ENCODE measurements at places on chromosomes 1 and 21.
A peak's percentile ranks its signal among the peaks of the same experiment; 100 is the strongest.

DNA sequence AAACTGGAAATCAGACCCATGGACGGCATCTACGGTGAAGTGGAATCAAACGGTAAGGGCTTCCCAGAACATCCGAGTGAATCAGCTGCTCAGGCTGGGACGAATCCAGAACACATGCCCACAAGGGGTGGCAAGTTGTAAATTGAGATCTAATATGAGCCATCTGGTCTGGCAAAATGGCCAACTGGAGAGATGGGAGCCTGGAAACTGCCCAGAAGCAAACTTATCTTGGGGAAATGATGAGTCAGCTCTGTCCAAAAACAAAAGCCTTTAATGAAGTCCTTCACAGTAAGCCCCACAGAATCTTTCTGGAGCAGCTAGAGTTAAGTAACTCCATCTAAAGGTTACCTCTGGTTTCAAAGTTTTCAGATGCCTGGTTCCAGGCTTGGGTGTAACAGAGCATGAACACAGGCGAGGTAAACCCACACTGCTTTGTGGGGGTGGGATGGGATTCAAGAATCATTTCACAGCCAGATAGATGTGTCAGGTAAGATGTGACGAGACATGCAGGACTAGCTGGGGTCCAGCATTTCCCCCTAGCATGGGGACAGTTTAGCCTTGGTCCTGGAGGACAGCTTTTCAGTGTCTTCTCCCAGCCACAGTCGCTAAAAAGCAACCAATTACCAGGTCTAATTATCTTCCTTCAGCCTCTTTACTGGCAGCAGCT lies 10.5 kb upstream of the SRP9 start:
- no peak for DNase-seq

DNA sequence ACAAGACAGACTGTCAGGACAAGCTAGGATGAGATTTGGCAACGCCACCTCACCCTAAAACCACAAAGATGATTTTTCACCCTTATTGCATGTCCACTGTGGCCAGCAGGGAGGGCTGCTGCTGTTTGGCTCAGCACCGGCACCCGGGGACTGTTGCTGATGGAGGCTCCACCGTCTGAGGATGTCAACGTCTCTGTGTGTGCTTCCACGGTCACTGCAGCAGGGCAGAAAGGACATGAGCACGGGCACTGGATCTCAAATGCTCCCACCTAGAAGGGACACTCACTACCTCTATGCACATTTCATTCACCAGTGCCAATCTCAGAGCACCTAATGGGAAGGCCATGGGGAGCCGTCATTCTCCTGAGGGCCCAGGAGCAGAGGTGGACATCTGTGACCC lies 599.6 kb downstream of the PTPRU start:
- no peak for DNase-seq

DNA sequence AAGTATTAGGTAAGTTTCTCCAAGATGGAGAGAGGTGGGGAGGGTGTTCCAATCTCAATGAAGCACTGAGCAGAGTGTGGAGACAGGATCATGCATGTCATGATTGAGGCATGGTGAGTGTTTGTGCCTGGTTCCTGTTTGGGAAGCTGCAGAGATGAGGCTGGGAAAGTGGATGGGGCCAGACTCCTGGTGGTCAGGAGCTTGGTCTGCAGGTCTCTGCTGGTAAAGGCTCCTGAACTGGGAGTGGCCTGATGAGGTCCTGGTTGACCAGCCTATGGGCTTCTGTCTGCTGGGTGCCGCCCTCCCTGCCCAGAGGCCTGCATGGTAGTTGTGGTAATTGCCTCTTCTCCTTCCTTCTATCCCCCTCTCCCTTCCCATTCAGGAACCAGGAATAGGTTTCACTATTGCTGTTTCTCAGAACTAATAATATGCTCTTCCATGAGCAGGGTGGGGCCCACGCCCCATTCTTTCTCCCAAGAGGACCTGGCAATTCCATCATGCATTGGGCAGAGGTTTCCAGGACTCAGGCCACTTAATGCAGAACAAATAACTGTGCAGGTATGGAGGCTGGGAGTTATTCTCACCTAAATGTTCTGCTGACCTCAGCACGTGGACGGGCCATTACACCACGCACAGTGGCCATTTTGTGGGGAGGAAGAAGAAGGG lies 24.5 kb downstream of the PROK1 start:
- DNase-seq: no peak

DNA sequence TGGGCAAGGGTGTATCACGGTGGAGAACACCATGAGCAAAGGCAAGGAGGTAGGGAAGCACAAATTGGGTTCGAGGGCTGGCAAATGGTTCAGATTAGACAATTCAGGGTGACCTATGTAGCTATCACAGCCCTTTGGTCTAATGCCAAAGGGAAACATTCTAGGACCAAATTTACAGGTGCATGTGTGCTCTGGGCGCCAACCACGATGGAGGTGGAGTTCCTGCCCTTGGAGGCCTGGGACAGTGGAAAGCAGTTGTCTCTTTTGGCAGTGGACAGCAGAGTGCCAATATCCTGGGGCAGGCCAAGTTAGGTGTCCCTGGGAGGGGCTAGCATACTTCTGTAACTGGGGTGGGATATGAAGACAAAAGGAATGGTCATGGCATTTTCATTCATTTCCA lies 40.1 kb downstream of the IGFN1 start:
- no peak for DNase-seq

DNA sequence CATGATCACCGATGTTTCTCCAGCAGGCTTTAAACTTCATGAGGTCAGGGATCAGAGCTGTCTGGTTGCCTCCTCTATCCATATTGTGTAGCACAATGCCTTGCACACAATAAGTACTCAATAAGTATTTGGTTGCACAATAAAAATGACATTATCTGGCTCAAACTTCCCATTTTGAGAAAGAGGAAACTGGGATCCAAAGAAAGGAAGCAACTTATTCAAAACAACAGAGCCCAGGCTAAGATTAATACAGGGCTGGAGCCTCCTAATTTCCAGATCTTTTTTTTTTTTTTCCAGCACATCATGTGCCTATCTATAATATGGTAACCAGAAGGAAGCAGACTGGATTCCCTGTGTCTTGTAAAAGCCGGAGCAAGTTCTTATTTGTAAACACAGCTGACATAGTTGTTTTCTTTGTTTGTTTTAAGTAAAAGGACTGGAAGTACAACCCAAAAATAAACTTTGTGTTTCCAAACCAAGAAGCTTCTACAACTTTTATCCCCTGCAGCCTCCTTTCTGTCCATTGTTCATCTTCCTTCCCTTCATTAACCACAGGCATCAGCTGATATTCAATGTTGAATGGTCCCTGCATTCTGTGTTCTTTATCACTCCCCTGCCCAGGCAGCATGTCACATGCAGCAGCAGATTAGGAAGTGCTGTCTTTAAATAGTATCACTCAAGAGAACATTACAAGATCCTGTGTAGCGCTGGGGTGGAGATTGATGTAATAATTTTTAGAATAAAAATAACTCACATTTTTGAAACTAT lies 71.2 kb upstream of the HOOK1 start:
- no peak for DNase-seq

GRCh38 chr1:53132176-53132575 lies 10.3 kb downstream of the SLC1A7 start:
- DNase-seq: no peak

DNA sequence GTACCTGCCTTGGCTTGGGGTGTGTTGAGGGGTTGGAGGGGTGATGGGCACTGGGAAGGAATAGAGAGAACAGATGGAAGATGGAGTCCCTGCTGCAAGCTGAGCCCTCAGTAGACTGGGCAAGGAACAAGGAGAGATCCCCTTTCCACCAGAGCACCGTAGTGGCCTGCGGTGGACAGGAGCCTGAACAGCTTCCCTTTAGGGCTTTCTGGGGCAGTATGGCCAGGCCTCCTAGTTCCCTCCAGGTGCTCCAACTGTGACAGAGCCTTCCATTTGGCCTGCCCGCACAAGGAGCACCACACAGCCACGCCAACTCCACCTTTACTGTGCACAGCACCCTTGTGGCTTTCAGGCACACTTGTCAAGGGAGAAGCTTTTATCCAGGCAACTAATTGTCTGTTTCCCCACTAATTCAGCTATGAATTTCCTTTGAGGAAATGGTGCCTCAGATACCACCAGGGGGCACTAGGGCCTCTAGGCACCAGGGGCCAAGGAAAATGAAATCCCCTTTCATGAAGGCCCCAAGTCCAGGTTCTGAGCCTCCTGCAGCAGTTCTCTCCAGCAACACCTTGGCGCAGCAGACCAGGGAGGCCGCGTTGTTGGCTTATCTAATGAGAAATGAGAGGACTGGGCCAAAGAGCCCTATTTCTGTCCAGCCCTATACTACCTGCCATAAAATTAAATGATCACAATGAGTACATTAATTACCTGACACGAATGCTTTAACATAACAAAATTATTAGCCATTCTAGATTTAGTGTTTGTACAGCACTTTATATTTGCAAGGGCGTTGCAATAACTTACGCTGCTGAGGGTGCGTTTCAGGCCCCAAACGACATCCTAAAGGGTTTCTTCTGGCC lies 23.1 kb upstream of the ERI3 start:
- DNase-seq: peak; percentile 76

- DNase-seq: no peak
Measured at GRCh38 chr1:28086651-28087050, 1.8 kb downstream of the EYA3 start.

GRCh38 chr1:179591592-179592580 lies at the start of gene TDRD5:
Gene TDRD5, plus strand, starts transcription at chr1:179591832. Its CDS starts 784 bp downstream, at chr1:179592616.
- peak; percentile 46 for DNase-seq

GRCh38 chr21:37294679-37295078 lies 27.5 kb upstream of the VPS26C start:
- DNase-seq: no peak

DNA sequence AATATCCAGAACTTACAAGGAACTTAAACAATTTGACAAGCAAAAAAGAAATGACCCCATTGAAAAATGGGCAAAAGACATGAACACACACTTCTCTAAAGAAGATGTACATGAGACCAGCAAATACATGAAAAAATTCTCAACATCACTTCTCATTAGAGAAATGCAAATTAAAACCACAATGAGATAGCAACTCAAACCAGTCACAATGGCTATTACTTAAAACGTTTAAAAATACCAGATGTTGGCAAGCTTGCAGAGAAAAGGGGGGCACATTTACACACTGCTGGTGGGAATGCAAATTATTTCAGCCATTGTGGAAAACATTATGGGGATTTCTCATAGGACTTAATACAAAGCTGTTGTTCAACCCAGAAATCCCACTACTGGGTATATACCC lies 1634.0 kb downstream of the NCAM2 start:
- no peak for DNase-seq

GRCh38 chr1:145988773-145989172 lies 7.6 kb downstream of the TXNIP start:
- no peak for DNase-seq

GRCh38 chr21:36135391-36136102 lies 668 bp downstream of the CBR3 start:
- DNase-seq: peak; percentile 49

- peak; percentile 59 for DNase-seq
Measured at GRCh38 chr1:172679000-172679772, 20.3 kb downstream of the FASLG start.

GRCh38 chr1:240586006-240586405 lies 25.9 kb downstream of the GREM2 start:
- DNase-seq: no peak

Measured in NCI-H1417 (cell line).